ENCODE measurements at places on chromosomes 2 and 18. TPM values are rescaled to one million over a fixed set of nuclear protein-coding genes. Genes with fewer than 3 reads are reported as not detected.

SFT2D3 gene
- total RNA-seq, result 11.7 TPM

ANTXR1 gene
- 9.8 TPM for total RNA-seq

ALPG gene
- total RNA-seq, result not detected

ZEB2 gene
- total RNA-seq, result 430 TPM

SMYD5 gene
- total RNA-seq, result 20.0 TPM

HS1BP3 gene
- 10.3 TPM for total RNA-seq

DNER gene
- 86.7 TPM for total RNA-seq

QPCT gene
- 5.9 TPM for total RNA-seq

CCDC138 gene
- total RNA-seq, result 48.4 TPM

KIAA2012 gene
- total RNA-seq, result 0.47 TPM

EMX1 gene
- total RNA-seq, result 21.1 TPM

ARID5A gene
- 1.2 TPM for total RNA-seq

Measured in occipital lobe (tissue), 3 donors.